ENCODE measurements at places on chromosomes 5 and 9.
A peak's percentile ranks its signal among the peaks of the same experiment; 100 is the strongest.

DNA sequence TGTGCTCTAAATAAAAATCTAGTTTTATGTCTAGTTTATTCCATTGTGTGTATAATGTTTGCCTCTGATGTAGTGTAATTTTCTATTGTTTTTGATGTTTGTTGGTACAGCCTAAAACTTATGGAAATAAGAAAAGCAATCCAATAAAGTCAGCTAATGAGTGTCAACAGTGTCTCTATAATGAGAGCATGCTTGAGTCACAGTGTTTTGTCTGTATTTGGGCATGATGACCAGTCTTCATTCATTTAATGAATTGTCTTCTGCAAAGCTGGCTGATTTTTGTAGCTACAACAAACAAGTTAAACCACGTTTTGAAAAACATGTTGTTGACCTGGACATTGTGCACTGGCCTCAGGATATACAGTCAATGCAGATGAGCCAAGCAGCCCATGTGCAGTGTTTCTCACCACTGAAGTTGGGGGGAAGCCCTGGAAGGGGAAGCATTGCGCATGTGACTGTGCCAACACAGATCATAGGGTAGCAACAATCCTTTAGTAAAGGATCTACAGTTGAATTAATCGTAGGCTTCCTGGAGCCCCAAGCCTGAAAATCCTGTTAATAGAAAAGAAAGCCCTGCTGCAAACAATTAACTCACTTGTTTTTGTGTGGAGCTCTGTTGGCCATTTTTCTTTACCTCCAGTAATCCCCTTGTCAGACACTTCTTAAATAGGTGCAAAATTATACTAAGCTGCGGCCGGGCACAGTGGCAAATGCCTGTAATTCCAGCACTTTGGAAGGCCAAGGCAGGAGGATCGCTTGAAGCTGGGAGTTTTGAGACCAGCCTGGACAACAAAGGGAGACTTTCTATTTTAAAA lies 88.0 kb downstream of the INIP start:
- no peak for DNase-seq

GRCh38 chr5:2207416-2208238 lies 324.9 kb upstream of the IRX4 start:
- peak; percentile 70 for DNase-seq

- DNase-seq: no peak
Measured at GRCh38 chr9:92189782-92190535, 74.7 kb upstream of the SPTLC1 start.

DNA sequence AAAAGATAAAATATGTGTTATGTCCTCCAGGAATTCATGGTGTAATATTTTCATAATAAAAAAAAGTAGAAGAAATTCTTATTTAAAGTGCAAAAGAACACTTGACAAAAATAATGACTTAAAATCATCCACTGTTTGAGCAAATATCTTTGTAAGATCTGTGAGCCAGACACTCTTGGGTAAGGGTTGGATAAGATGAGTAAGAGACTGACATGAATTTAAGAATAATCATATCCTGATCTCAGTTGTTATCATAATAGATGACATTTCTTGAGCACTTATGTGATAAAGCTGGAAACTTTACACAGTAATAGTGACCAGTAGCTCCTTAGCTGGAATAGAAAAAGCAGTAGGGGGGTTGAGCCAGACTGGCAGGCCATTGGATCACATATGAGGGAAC lies 40.0 kb upstream of the ADRB2 start:
- no peak for DNase-seq

GRCh38 chr9:129879103-129879699 lies 43.9 kb downstream of the USP20 start:
- no peak for DNase-seq

DNA sequence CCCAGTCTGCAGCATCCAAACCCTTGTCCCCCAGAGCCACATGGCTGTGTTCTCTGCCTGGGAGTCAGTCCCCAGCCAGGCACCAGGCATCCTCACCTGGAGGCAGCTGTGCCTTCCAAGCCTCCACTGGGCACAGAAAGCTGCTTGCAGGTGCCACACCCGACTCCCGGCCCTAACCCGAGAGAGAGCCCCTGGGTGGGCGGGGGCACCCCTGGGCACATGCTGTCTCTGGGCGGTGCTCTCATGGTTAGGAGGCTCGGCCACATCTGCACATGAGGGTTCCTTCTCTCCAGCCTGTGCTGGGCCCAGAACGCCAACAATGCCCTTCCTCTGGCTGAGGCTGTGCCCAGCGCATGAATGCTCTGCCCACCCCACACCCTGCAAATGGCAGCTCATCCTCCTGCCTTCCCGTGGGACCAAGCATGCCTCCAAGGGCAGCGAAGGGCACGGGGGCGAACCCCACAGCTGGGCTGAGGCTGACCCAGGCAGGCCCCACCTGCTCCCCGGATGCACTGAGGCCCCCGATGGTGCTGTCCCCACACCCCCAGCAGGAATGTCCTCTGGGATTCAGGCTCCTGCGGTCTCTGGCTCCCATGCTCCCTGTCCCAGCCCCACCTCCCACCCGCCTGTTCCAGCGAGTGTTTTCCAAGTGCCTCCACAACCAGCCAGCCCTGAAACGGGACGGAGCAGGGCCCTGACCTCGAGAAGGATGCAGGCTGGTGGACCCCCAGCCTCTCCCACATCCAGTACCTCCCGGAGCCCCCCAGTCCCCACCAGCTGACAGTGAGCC lies 22.5 kb upstream of the CAMSAP1 start:
- no peak for DNase-seq

DNA sequence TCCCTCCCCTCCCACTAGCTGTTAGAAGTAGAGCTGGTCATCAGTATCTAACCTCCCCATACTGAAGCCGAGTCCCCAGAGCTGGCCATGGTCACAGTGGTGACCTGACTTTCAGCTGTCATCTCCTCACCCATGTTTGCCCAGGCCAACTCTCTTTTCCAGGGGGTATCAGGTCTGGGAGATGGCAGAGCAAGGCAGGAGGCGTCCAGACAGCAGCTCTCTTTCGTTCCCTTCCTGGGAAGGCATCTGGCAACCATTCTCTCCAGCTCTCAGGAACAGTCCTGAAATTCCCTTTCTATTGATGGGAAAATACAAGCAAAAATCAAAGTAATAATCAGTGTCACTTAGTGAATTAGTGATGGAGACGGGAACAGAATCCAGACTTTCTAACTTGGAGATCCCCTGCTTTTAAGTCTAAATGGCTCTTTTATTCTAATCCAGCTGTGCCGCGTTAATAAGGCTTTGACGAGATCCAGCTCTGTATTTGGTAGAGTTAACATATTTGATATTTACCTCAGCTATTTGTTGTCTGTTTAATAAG lies 21.3 kb upstream of the AOPEP start:
- no peak for DNase-seq

GRCh38 chr9:97438257-97438656 lies 26.4 kb downstream of the TDRD7 start:
- no peak for DNase-seq

DNA sequence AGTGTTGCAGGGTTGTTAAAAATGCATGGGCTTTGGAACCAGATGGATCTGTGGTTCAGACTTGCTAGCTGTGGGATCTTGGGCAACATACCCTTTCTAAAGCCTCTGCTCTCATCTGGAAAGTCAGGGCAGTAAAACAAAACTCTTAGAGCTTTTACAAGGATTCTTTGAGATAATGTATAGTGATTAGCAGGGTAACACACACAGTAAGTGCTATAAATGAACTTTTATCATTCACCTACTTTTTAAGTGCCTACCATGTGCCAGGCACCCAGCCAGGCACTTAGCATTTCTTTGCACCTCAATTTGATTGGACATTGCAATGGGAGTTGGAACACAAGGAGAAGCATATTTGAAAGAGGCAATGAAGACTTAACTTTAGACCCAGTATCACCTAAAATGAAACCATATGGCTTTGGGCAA lies 208.6 kb upstream of the PAPPA start:
- no peak for DNase-seq

DNA sequence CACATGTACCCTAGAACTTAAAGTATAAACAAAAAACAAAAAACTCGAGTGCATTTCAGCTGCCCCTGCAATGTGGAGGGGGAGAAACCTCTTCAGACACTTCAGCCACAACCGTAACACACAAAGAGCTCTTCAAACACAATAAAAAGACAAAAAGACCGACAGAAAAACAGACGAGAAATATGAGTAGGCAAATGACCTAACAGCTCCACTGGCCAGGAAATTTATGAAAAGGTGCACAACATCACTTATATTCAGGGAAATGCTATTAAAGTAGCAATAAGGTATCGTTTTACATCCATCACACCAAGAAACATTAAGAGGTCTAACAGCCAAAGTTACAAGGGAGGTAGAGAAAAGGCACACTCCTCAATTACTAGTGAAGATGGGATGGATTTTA lies 6.2 kb downstream of the ZBED3 start:
- no peak for DNase-seq

DNA sequence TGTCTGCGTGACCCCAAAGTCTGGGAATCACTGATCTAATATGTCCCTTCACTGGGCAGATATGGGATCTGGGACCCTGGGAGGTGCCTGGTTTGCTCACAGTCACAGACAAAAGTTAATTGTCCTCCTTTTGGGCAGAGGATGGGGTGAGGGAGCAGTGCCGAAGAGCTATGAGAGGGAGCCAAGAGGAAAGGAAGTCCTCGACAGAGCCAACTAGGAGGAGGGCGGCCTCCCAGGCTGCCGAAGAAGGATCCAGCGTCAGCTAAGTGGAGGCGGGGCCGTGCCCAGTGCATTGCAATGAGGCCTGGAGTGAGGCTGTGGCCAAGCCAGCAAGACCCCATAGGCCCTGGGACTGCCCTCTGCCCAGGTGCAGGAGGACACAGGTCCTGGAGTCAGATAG lies 11.4 kb downstream of the AIF1L start:
- no peak for DNase-seq

- no peak for DNase-seq
Measured at GRCh38 chr9:96604004-96604319, 15.7 kb downstream of the CDC14B start.

GRCh38 chr5:173144200-173145176 lies at the start of gene BNIP1:
Gene BNIP1 (plus strand): TSS chr5:173144531. CDS start chr5:173144546, 15 bp downstream.
- peak; percentile 99 for DNase-seq
